ENCODE measurements at places on chromosomes 12 and 14.

- no peak for DNase-seq
These were observed 765.2 kb downstream of the NOVA1 start for GRCh38 chr14:25832585-25832984.

GRCh38 chr14:97916100-97916499 lies 1118.9 kb downstream of the VRK1 start:
- DNase-seq, result no peak

- peak; percentile 2 for DNase-seq
These were observed 541 bp downstream of the GOLT1B start for GRCh38 chr12:21502164-21502496.

GRCh38 chr14:29810682-29811081 lies 117.0 kb downstream of the PRKD1 start:
- DNase-seq, result no peak

DNA sequence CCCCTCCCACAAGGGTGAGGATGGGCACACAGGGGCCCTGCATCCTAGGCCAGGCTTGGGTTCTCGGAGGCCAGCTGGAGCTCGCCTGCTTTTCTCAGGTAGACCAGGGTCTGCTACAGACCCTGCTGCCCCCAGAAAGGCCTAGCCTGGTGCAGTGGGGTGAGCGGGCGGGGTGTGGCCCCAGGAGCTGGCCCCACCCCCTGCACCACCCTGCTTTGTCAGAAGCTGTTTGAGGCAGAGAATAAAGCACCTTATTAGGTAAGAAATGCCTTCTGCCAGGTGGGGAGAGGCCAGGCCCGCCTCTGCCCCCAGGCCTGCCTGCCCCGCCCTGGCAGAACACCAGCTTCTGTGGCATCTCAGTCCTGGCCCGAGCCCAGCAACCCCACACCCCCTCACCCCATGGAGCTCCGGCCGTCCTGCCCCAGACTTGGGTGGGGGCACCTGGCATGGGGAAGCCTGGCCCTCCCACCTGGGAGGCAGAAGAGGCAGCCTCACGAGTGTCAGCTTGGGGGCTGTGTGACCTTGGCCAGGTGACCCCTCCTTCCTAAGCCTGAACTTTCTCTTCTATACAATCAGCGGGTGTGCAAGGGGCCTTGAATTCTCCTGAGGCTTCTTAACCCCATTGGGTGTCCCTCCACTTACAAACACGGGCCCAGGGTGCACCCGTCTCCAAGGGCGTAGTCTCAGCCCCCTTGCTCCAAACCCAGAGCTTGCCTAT lies 43.2 kb downstream of the KRT80 start:
- DNase-seq, result no peak

GRCh38 chr14:36826614-36827013 lies 165.0 kb downstream of the PAX9 start:
- no peak for DNase-seq

Measured in activated CD4-positive, CD25-positive, alpha-beta regulatory T cell treated with anti-CD3 and anti-CD28 coated beads, Interleukin-2, amount 50 U/mL, for 16 hours (primary cell).